ENCODE measurements at places on chromosomes 2 and 18. TPM values are rescaled to one million over a fixed set of nuclear protein-coding genes. Genes with fewer than 3 reads are reported as not detected.

DNA sequence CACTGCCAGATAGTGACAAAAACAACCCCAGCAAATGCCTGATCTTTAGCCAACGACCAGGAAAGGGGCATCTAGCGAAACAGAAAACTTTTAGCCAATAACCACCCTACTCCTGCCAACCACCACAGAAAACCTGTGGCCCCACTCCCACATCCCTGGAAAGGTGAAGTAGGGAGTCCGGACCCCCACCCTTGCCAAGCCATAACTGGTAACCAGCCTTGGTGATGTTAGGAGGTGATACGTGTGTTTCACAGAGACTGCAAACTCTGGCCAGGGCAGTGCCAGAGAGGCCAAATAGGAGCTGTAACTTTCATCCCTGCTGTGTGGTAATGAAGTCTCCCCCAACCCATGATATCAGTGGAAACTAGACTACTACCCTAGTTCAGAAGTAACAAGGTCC lies 27.6 kb downstream of the SCTR start:
- DNase-seq: no peak

Gene FAP
- 171 TPM for total RNA-seq

Gene DYSF
- 112 TPM for total RNA-seq

DNA sequence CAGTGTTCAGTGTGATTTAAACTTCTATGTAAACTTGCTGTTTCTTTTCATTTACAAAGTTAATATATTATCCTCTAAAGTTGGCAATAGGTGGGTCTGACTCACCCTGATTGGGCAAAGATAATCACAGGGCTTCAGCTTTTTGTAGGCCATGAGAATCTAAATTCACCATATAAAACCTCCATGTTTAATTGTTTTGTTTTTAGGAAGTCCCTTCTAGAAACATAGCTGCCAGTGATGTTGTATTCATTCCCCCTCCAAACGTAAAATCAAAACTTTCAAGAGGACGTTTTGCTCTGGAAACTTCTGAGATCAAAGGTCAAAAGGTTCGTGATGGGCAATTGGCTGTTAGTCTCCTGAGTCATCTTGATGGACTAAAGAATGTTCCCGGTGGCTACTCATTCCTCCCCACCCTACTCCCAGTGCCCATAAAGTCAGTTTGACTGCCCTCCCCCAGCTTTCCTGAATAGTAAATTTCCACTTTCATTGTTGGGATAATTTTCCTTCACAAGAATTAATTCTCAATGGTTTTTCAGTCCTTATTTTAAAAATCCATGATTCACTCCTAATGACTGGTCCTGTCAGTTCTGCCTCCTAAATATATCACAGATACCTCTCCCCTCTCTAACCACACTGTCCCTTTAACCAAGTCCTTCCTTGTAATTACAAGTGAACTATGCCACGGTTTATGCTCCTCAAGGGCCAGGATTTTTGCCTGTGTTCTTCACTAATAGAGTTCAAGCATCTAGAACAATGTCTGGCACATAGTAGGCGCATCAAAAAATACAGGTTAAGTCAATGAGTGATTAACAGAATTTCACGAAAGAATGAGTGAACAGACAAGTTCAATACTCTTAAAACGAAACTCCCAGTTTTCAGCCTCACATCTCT lies 164.4 kb upstream of the VRK2 start:
- no peak for DNase-seq

DNA sequence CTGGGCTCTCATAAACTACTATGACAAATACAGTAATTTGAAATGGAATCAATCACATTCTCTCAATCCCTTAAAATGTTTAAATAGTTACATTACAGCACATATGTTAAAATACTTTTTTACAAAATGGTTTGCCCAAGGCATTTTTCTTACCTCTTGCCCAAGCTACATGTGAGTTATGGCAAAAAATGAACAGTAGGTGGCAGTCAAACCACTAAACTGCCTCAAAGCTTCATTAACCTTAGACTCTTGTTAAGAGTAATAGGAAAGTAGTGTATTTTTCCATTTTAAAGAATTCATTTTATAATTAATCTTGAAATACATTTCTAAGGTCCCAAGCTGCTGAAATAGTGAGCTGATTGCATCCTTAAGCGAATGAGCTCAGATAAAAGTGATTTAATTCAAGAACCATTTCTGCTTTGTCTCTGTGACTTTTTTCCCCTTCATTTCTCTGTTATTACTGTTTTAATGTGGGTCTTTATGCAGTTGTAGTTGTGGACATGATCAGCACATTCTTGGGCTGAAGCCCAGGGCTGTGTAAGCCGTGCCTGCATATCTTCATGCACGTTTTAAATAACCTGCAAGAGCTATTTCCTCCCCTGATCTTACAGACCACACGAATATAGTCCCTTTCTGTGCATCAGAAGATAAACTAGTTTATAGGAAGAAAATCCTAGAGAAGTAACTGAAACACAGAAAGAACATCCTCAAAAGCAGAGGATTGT lies 311.8 kb downstream of the LNPK start:
- DNase-seq: no peak

Gene CCL20
- 0.45 TPM for total RNA-seq

Gene PLGLB2
- total RNA-seq: 6.5 TPM

Gene GKN2
- total RNA-seq: not detected

GRCh38 chr2:83470928-83471327 lies 988.2 kb downstream of the SUCLG1 start:
- DNase-seq: no peak

Gene SERPINB4
- total RNA-seq: not detected

GRCh38 chr2:202196727-202197126 lies 41.7 kb downstream of the SUMO1 start:
- no peak for DNase-seq

Gene AQP12B
- not detected for total RNA-seq

GRCh38 chr18:3319399-3319798 lies 57.5 kb downstream of the MYL12B start:
- no peak for DNase-seq

Data from chondrocyte (in vitro differentiated cells).